ENCODE measurements at places on chromosomes 12 and 14.

DNA sequence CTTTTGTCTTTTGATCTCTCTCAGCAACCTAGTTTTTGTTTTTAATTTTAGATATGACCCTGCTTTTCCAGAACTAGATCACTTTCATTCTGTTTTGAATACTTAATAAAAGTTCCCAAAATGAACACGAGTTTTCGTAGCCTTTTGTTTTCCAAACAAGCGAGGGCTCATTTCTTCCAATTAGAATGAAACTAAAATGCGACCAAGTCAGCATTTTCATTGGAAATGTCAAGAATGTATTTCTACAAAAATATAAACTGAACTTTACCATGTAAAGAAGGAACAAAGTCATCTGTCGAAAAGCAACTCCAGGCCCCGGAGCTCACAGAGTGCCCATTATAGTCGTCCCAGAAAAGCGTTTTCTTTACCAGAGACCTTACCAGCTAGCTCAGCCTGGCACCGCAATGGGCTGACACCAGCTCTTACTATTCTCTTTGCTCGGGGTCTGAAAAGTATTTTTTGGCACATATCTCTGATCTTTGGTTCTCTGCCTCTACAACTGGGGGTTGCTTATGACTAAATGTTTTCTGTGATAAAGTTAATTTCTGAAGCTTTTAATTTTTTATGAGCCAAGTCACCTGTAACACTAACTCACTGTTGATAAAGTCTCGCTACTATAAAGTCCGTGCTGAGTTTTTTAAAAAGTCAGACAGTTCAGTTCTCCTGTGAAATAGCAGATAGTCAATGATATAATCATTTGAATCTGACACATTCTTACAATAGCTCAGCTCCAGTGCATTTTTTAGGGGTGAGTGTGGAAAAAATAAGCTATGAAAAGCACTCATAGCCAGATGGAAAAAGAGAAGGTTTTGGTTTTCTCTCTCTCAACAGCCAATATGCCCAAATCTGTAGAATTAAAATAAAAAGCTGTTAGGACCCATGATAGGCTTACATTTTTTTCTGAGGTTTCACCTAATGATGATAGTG, 43.4 kb downstream of the SAMD4A start:
- DNase-seq, result no peak

- DNase-seq, result no peak
These were observed 125.4 kb downstream of the KIF26A start for GRCh38 chr14:104263675-104264358.

DNA sequence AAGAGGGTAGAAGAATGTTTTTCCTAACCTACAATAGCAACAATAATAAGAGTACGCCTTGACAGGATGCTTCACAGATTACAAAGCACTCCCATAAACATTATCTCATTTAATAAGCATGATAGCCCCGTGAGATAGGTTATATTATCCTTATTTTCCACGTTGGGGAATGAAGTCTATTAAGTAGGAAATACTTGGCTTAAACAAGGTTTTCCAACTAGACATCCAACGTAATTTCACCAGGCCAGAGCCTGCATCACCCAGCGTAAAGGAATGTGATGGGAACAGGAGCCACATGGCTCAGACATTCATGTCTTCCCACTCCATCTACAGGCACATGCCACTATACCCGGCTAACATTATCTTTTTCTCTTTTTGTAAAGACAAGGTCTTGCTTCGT, 223.4 kb upstream of the AMIGO2 start:
- DNase-seq, result no peak

DNA sequence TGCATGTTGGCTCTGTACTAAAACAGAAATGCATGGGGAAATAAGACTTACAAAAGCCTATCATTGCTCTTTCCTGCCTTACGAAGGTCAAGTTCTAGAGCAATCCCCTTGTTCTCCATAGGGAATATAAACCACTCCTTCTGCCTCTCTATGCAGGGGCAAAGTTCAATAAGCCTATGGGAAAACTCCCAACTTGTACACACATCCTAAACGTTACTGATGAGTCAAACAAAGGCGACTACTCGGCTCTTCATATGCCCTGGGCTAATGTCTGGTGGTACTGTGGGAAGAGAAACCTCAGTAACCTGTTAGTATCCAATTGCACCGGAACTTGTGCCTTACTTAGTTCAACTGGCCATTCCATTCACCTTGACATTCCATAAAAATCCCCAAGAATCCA, 32.7 kb downstream of the PRMT8 start:
- no peak for DNase-seq

DNA sequence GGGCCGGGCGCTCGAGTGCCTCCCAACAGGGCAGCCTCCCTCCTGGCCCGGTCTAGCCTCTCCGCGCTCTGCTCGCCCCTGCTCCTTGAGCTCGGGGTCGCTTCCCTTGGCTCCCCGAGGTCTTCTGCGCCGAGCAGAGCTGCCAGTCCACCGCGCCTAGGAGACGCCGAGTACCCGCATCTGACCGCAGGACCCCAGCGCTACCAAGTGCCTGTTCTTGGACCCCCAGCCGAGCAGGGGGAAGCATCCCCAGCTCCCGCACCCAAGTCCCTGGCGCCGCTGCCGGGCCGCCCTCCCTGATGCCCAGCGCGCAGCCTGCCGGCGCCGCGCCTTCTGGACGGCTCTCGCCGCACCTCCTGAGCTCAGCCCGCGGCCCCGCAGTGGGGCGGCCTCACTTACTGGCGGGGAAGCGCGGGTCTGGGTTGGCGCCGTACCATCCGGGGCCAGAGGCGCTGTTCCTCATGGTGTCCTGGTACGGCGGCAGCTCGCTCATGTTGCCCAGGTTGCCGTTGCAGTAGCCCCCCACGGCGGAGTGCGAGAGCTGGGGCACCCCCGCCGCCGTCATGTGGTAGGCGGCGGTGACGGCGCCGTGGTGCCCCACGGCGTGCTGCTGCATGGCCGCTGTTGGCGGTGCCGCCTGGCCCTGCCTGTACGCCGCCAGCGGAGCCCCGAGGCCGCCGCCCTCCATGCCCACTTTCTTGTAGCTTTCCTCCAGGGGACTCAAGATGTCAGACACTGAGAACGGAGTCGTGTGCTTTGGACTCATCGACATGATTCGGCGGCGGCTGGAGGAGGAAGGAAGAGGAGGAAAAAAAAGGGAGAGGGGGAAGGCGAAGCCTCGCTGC, 1.2 kb downstream of the NKX2-1 start:
- no peak for DNase-seq

DNA sequence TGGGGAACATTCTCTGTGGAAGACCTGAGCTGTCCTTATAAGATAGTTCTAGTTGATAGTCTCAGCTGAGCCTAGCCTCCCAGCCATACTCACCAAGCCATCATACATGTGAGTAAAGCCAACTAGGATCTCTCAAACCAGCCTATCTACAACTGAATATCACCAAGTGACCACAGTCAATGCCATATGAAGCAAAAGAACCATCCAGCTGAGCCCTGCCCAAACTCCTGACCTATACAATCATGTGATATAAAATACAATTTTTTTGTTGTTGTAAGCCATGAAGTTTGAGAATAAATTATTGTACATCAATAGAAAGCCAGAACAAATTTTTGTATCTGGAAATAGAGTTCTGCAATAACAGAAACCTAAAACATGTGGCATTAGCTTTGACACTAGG, 118.3 kb downstream of the SLC25A21 start:
- DNase-seq, result no peak

GRCh38 chr12:113222730-113223531, 1.7 kb downstream of the TPCN1 start:
- DNase-seq, result peak; percentile 28

DNA sequence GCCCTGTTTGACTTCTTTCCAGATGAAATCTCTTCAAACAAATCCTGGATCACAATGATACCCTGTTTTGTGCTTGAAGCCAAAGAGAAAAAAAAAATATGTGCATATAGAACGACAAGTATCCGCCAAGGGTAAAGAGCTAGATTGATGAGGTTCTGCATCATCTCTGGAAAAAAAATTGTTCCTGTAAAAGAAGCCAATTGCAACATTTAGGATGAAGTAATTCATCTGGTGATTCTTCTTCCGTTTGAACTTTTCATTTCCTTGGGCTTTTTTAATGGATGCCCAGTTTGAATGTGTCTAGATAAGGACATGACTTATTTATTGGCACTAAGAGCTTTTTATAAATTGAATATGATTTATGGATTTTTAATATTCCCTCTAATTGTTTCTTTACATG, 38.1 kb upstream of the NPAS3 start:
- DNase-seq, result no peak

GRCh38 chr14:68755016-68755353, 37.9 kb downstream of the ZFP36L1 start:
- no peak for DNase-seq

GRCh38 chr12:117986705-117987469, 18.1 kb upstream of the KSR2 start:
- DNase-seq, result no peak

- DNase-seq, result no peak
These were observed 560.0 kb downstream of the SNAPC1 start for GRCh38 chr14:62322216-62322615.

GRCh38 chr14:20092050-20092449, 18.5 kb upstream of the OR4K17 start:
- DNase-seq, result no peak

- DNase-seq, result peak; percentile 72
These were observed 80.4 kb upstream of the KCNA1 start for GRCh38 chr12:4829161-4829792.

DNA sequence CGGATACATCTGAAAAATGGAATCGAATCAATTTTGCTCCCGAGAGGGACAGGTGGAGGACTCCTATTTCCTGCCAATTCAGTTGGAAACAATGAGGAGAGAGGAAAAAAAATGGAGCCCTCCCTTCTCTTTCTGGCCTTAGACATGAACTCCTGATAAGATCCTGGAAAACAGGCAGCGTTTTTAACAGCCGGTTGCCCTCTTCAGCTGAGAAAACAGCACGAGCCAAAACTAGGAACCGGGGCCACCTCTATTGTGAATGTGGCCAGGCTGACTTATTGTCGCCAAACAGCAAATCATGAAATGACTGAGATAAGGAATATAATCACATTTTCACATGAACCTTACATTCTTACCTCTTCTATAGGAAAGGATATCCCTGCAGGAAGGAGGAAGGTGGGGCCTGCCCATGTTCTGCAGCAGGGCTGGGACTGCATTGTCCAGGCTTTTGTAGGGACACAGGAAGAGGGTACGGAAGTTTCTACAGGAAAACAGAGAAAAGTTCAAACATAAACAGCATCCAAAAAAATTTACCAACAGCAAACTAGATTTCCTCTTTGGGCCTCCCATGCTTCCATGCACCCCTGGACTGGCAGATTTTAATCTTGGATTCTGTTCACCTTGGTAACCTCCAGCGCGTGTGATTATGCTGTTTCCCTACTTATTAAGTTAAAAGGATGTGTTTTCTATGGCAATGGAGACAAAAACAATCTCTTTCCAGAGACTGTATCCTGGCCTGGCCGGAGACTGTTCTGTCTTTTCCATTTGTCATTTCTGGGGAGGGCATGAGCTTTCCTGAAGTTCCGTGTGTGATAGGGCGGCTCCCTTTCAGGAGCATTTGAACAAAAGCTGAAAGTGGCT, 29.0 kb upstream of the ELK3 start:
- no peak for DNase-seq

GRCh38 chr12:93060666-93061472, 131.8 kb upstream of the EEA1 start:
- no peak for DNase-seq

GRCh38 chr12:5308216-5308615, 123.7 kb upstream of the NTF3 start:
- no peak for DNase-seq

DNA sequence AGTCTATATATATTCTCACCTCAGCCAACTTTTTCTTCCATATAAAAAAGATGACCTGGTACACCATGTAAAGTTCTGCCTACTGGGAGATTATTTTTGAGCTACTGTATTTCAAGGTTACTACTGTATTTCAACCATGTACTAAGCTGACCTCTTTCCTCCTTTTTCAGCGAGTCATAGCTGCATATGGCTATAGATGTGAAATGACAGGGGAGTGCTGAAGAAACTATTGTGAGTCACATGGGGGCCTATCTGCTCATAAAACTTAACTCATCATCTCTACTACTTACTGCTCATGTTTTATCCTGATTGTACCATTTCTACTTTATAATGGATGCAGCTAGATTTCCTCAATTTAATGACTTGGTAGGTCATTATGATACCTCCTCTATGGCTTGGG, 571.4 kb upstream of the ATP2B1 start:
- DNase-seq, result peak; percentile 17

DNA sequence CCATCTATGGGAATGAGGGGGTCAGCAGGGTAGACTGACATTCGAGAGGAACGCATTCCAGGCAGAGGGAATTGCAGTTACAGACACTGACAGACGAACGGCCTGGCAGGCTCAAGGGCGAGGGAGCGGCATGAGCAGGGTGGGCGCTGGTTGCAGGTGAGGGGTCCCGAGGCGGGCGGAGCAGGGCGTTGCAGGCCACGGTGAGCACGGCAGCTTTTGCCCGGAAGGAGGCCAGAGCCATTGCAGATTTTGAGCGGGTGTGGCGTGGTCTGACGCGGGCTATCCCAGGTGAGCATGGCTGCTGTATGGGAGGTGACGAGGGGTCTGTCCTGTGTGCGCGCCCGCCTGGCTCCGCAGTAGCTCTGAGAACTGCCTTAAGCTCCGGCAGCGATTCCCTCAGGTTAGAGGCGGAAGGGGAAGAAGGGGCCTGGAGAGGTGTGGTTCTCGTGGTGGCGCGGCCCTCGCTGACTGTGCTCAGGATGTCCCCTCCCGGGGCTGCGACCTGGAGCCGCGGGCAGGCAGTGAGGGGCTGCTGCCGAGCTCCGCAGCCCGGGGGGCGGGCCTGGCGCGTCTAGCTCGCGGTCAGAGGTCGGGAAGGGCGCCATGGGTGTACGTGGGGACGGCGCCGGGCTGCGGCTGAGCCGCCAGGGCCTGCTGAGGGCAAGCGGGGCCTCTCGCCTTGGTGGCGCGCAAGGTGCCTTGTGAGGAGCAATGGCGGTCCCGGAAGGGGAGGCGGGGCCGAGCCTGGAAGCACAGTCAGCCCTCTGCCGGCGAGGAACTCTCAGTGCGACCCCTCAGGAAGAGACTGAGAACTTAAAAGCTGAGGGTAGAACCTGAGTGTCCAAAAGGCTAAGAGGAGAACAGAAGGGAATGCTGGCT, 177.1 kb downstream of the CACNA1C start:
- DNase-seq, result no peak

DNA sequence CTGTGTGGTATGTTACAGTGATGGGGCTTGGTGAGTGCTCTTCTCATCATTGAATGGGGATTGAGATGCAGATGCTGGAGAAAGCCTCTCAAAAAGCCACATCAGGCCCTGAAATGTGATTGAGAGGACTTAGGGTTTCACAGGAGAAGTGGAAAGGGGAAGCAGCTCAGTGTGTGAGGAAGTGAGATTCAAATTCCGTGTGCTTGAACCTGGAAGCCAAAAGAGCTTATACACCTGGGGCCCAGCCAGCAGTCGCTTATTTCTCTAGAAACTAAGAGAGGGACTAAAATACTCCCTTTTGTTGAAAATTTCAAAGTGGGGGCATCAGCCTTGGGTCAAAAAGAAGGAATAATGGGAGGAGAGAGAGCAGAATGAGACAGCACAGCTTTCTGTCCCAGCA, 39.1 kb upstream of the GZMB start:
- DNase-seq, result peak; percentile 24

DNA sequence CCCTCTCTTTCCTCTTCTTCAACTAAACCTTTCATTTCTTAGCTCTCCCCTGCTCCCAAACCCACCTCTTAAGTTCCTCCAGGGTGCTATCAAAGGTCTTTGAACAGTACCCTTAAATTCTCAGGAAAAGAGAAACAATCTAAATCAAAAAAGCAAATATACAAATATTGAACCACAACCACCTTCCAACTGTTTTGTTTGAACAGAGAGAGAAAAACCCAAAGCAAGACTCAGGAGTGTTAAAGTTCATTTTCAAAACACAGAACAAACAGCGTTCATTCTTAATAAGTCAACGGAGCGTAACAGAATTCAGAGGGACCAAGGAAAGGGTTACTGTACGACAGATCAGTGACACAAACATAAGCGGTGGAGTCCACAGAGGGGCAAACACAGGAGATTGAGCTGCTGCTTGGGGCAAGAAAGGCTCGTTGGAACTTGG, 73.3 kb downstream of the NDUFA12 start:
- no peak for DNase-seq

All from activated CD4-positive, alpha-beta T cell treated with anti-CD3 and anti-CD28 coated beads, Interleukin-10, Interleukin-2, amounts not matched to agents 100 ng/mL and 50 ng/mL, durations not matched to agents 16 hours and 8 hours (primary cell).